NCI-H460 (cell line): ENCODE measurements at places on chromosomes 3 and 15. TPM values are rescaled to one million over a fixed set of nuclear protein-coding genes. Genes with fewer than 3 reads are reported as not detected.

Gene GLDN
- total RNA-seq: 4.6 and 4.9 TPM in 2 replicates

Gene PP2D1
- not detected in 2 replicates for total RNA-seq

Gene CHMP2B
- total RNA-seq: 19.7 and 21.7 TPM in 2 replicates

Gene TP63
- total RNA-seq: not detected in 2 replicates

Gene CHRNB4
- total RNA-seq: 0.05 TPM in 1 of 2 replicates, not detected in the other

Gene A4GNT
- total RNA-seq: not detected in 2 replicates

Gene ZNF619
- total RNA-seq: 4.2 and 5.2 TPM in 2 replicates

Gene UTS2B
- total RNA-seq: 0.57 TPM in 1 of 2 replicates, not detected in the other

Gene LINGO1
- total RNA-seq: 0.14 and 0.52 TPM in 2 replicates

Gene ARHGAP31
- total RNA-seq: 1.2 and 1.4 TPM in 2 replicates

Gene HTR3E
- total RNA-seq: not detected in 2 replicates

Gene AQP9
- not detected in 2 replicates for total RNA-seq

Gene ZNF80
- not detected in 2 replicates for total RNA-seq

GRCh38 chr15:28942046-28942445 lies 56.3 kb downstream of the APBA2 start:
- no peak for DNase-seq

DNA sequence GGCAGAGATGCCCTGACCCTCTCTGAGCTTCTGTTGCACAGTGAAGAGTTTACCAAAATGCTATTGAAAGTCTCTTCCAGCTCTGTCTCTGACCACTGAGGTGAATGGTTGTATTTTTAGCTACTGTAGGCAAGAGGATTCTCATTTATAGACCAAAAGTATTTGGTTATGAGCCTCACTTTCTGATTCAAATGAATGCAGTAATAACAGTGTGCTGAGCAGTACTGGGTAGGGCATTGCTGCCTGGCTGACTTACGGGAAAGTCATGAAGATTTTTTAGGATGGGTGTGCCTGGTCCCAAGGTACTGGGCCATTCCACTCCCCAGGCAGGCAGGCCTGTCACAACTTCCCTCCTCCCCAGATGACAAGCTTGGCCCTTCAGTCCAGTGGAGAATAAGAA lies 15.5 kb downstream of the PLA1A start:
- DNase-seq: no peak

- no peak for DNase-seq
These were observed 76.0 kb downstream of the SLC12A8 start for GRCh38 chr3:125136515-125136914.

DNA sequence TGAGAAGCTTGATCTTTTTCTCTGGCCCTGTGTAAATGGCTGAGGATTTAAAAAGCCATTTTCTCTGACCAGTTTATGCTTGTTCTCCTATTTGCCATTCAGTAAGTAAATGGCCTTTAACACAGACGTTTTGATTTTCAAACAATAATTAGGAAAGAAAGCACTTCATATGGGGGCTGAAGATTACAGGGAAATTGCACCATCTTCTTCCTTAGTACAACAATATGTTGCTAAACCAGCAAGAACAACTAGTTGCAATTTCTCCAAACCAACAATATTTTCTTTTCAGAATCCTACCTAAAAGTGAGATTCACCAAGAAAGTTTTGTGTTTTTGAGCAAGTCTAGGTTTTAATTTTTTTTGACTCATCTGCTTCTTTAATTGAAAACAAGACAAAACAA lies 80.5 kb upstream of the CCNL1 start:
- DNase-seq: no peak

GRCh38 chr15:92014281-92015030 lies 160.9 kb downstream of the SLCO3A1 start:
- DNase-seq: no peak

DNA sequence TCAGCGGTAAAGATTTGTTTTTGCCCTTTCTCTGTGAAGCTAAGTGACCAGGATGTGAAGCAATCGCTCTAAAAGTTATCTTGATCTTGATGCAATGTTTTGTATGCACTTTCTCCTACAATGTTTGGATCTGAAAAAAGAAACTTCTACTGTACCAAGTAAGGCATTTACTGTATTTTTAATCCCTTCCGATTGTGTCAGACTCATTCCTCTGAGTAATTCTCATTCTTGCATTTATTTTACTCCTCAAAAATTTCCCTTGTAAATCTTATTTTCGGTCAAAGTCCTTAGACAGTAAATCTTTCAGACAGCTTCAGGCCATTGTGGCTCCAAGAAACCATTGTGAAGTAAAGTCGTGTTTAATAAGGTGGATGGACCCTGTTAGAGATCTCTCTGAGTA lies 141.9 kb downstream of the TP63 start:
- DNase-seq: no peak

DNA sequence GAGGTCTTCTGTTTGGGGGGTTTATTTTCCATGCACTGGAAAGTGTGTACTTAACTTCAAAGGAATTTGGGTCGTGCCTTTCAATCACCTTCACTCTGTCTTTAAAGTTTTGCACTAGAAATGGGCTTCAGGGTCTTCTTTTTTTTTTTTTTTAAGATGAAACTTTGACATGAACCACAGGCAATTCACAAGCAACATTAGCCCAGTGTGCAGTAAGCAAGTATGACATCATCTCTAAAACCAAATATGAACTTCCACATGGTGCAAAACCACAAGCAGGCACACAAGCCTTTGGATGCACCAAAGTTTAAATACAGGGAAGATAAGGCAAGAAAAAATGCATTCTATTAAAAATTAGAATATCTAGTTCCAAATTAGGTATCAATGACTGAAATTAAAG lies 381.9 kb downstream of the ERC2 start:
- no peak for DNase-seq

DNA sequence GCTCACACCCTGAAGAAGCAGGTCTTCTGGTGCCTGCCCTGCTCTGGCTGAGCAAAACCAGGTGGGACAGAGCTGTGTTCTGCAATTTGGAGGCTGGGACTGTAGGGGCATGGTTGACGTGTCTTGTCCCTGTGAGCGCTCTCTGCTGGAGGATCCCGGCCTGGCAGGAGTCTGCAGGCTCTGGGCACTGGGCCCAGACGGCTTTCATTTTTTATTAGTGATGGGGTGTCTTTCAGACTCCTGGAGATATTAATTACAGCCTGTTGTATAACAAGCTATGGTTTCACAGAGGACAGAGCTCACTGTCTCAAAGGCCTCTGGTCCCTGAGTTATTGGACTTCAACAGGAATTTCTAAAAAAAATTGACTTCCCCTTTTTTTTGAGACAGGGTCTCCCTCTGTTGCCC lies 29.5 kb upstream of the ZNF710 start:
- DNase-seq: peak; percentile 39

DNA sequence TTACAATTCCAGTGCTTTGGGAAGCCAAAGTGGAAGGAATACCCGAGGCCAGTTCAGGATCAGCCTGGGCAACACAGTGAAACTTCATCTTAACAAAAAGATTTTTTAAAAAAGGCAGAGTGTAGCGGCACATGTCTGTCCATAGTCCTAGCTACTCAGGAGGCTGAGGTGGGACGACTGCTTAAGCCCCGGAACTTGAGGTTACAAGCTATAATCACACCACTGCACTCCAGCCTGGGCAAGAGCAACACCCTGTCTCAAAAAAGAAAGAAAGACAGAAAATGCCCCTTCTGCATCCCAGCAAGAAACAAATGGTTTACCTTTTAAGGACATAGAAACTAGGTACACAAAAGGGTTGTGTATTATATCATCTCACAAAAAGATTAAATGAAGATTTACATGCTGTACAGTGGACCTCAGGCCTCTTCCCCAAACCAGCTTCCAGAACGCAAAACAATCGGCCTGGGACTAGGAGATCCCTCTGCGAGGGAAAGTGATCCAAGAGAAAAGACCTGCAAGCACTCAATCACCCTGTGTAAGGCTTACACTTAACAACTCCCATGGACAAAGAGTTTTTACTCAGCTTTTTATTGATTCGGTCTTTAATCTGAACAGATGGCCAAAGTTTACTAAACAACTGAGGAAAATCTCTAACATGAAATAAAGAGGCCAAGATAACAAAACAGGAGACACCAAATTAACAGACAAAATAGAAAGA lies 21.2 kb downstream of the TFDP2 start:
- DNase-seq: no peak

- no peak for DNase-seq
These were observed 4.0 kb downstream of the LPP start for GRCh38 chr3:188157971-188158370.

DNA sequence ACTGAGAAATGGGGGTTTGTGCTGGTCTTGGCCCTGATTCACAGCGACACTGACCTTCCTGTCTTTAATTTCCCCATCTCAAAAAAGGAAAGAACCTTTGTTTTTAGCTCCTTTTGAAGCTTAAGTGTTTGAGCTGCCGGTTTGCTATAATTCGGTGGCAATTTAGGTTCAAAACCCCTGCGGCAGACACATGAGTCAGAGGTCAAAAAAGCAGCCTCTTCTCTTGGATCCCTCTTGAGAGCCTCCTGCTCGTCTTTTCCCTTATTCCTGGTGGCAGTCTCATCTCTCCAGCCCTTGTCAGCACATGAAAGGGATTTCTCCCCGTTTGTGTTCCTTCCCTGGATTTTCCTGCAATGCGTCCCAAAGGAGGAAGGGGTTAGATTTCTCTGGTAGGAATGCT lies 64.5 kb downstream of the GRIP2 start:
- DNase-seq: no peak

DNA sequence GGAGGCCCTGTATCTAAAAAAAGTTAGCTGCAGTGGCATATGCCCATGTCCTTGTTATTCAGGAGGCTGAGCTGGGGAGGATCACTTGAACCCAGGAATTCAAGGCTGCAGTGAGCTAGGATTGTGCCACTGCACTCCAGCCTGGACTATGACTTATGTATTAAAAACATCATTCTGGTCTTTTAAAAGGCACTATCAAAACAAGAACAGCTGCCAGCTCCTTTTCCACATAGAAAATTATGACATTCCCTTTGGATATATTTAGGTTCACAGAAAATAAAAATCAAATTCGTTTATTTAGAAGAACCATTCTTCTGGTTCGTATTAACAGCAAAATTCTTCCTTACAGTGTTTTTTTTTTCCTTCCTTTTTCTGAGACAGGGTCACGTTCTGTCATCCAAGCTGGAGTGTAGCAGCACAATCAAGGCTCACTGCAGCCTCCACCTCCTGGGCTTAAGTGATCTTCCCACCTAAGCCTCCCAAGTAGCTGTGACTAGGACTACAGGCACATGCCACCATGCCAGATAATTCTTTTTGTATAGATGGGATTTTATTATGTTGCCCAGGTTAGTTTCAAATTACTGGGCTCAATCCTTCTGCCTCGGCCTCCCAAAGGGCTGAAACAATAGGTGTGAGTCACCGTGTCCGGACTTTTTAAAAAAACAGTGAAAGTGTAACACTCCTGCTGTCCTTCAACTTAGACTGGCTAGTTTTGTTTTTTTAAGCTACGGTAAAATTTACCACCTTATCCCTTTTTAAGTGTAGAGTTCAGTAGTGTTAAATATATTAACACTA lies 13.9 kb downstream of the ICE2 start:
- DNase-seq: no peak

- no peak for DNase-seq
These were observed 900.1 kb downstream of the ROBO1 start for GRCh38 chr3:78867409-78868372.

GRCh38 chr3:51354731-51355615 lies 30.1 kb upstream of the MANF start:
- DNase-seq: no peak

GRCh38 chr15:92883876-92884435 lies 16.2 kb upstream of the CHD2 start:
- no peak for DNase-seq

- peak; percentile 53 for DNase-seq
These were observed 79.4 kb upstream of the ATP11B start for GRCh38 chr3:182713743-182714517.

GRCh38 chr3:67016522-67017080 lies 18.5 kb downstream of the KBTBD8 start:
- DNase-seq: no peak

GRCh38 chr3:77446084-77446483 lies 406.2 kb downstream of the ROBO2 start:
- no peak for DNase-seq

- DNase-seq: no peak
These were observed 39.1 kb downstream of the ABTB1 start for GRCh38 chr3:127711896-127712295.

DNA sequence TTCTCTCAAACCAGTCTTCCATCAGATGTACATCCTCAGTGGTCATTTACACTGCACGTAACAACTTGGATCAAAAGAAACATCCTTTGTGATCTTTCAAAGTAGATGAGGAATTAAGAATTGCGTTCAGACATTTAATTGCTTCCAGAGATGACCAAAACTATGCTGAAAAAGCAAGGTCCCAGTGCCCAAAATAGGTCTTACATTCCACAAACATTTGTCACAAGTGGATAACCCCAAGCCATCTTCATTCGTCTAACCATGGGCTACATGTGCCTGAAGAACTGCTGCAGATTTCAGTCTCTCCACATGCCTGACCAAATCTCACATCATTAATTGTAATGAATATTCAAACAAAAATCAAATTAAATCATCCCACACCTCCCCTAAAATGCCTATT lies 273.6 kb downstream of the SHOX2 start:
- DNase-seq: no peak
